ELF-1 (cell line): ENCODE measurements at places on chromosomes 6 and 20.

DNA sequence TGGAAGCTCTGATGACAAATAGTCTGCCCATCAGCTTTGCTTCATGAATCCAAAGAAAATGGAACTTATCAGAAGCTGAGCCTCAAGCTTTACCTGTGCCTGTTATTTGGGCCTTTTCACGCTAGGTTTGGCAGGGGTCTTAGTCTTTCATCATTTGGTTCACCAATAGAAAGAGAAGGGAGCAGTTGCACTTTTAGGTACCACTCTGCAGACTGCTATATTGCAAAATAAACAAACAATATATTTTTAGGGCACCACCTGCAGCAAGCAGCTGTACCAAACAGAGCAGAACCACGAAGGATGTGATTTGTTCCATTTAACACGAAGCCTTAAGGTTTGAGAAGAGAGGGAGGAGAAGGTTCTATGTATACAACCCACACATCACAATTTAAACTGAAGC is 291.4 kb upstream of the RNF217 start:
- DNase-seq, result no peak

GRCh38 chr6:138499303-138500018 is at the start of gene NHSL1:
Gene NHSL1, minus strand, starts transcription at chr6:138499494. Its CDS starts 204 bp downstream, at chr6:138499290.
- DNase-seq, result peak; percentile 67

GRCh38 chr6:20541382-20541781 is 7.1 kb downstream of the CDKAL1 start:
- no peak for DNase-seq

GRCh38 chr6:160010067-160010466 is 41.2 kb downstream of the IGF2R start:
- no peak for DNase-seq

- no peak for DNase-seq
Observed at GRCh38 chr6:161270116-161270515, 3.7 kb downstream of the AGPAT4 start.

DNA sequence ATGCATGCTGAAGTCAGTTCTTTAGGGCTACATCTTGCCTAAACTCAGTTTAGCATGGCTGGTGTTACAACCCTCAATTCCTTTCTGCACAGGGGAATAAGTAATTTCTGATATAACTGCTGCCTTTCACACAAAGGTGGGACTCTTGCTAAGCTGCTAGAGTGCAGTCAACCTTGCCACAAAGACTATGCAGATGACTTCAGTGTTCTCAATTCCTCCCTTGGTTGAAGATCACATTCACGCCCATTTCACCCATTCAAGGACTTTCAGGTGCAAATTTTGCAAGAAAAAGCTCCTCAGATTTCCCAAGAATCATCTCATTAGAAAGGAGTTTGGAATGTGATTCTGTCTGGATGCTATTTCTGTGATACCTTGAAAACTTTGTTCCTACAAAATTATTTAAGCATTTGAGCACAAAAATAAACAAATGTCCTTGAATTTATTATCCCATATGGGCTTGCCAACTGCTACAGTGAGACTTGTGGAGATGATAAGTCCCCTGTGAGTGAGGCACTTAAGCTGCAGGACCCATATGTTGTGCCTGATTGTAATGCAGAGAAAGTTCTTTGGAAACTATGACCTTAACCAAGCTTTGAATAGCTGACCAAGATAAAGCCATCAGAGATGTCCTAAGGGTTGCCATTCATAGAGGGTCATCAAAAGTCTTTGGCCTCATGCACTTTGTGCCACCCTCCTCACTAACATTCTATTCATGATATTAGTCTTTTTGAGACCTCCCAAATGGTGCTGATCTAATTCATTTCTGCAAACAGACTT is 111.8 kb downstream of the PLCB4 start:
- no peak for DNase-seq

- DNase-seq, result peak; percentile 56
Observed at GRCh38 chr20:13493143-13493542, 145.6 kb downstream of the TASP1 start.

- no peak for DNase-seq
Observed at GRCh38 chr20:25991051-25991755, 294.6 kb upstream of the ZNF337 start.

GRCh38 chr6:7960848-7961247 is 50.3 kb upstream of the TXNDC5 start:
- DNase-seq, result no peak

DNA sequence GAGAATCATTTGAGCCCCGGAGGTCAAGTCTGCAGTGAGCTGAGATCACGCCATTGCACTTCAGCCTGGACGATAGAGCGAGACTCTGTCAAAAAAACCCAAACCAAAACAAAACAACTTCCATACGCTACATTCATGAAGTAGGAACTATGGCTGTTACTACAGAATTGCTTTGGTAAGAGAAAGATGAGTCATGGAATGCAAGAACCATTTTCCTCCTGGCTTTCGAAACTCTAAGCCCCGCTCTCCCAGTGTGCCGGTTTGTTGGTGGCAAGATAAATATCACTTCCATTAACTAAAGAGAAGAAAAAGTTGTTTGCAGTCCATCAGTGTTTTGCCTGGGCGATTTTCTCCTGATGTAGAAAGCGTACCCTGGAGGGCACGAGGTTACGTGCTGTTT is 61.3 kb downstream of the ZDHHC14 start:
- DNase-seq, result no peak

DNA sequence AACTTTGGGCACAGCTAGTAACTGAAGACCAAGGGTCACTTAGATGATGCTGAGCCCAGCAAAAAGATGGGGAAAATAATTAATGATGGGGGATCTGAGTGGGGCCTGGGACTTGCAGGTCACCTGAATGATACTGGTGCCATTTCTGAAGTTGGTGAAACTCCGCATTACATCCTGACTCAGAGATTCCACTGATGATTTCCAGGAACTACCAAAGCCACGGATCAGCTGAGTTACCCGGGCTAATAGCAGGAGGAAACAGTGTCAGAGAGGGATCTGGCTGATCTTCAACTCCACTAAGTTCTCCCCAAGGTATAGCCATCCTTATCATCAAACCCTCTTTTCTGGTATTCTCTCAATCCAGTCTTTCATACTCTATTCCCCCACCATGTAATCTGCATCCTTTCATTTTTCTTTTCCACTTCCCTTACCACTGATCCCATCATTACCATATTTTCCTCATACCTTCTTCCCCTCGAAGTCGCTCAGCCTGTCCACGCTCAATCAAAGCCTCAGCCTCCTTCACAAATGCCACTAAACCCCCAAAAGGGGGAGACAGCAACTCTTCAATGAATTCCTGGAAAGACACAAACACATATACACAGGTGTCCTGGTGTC is 20.2 kb downstream of the VPS52 start:
- no peak for DNase-seq

DNA sequence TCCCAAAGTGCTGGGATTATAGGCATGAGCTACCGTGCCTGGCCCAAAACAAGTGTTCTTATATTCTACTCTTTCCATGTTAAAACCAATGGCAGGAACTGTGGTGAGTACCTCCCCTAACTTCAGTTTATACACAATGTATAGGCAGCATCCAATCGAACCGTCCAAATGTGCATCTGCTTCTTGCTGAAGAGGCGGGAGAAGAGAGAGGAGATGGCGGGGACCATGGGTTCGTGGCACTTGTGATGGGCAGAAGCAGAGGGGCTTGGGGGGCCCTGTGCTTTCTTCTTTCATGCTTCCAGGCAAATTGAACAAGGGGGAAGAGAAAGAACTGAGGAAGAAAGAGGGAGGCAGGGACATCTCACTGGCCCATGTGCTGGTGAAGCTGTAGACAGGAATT is 11.2 kb upstream of the TCFL5 start:
- DNase-seq, result no peak

DNA sequence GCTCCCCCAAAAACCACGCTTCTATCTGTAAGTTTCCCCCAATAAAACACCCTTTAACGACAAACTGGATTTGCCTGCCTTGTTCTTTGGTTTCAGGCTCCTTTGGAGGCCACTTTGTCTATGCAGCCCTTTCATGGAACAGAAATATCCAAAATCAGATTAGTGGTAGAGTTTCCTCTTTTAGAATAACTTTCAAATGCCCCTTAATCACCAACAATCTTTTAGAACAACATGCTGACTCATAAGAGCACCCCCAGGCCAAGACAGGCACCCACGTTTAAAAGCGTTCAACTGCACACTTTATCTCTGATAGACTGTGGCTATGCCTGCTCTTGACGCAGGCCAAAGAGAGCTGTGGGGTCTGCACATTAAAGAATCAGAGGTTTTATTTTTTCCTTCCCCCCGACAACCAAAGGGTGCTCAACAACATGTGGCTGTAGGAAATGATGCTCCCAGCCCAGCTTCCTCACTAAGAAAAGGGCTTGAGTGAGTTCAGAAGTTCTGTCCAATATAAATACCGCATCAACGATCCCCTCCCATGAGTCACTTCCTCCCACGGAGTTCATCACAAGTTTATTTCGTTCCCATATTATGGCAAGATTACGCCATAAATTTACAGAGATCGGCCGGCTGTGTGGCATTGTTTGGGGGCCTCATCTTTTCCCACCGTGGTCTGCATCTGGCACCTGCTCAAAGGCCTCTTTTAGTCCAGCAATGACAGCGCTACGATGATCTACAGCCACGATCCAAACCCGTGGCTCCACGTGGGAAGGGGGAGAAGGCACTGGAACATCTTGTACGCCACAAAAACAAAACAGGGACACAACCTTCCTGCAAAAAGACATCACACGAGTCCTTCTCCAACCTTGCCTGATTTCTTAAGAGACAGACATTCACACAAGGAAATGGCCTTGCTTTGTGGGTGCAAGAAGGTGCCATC is 88.8 kb upstream of the NFATC2 start:
- DNase-seq, result no peak

GRCh38 chr6:105204768-105205167 is 25.0 kb upstream of the POPDC3 start:
- DNase-seq, result no peak

- peak; percentile 58 for DNase-seq
Observed at GRCh38 chr6:148530394-148530953, 187.8 kb downstream of the SASH1 start.

DNA sequence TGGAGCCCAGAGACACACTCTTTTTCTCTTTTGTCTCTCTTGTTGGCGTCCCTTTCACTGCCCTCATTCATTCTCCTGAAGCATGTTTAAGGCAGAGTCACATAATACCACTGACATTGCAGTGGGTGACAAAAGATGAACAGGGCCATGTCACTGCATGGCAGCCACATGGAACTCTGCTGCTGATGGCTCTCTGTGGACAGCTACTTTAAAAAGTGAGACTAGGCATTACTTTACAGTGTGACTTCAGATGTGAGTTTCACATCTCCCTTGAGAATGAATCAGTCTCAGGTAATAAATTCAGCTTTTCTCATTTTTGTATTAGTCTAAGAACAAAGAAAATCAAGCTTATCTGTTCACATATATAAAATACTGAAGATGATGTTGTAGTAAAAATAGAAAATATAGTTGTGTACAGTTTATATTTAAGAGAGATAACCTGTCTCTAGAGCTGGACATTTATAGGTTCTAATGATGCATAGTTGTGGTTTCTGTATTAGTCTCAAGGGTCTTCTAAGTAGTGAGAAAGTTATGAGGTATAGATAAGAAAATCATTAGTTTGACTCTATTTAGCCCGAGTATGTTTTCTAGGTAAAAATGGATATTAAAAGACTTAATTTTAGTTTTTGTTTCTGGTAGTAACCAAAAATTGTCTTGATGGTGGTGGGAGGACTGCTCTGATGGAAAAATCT is 6.1 kb downstream of the MRS2 start:
- DNase-seq, result no peak

DNA sequence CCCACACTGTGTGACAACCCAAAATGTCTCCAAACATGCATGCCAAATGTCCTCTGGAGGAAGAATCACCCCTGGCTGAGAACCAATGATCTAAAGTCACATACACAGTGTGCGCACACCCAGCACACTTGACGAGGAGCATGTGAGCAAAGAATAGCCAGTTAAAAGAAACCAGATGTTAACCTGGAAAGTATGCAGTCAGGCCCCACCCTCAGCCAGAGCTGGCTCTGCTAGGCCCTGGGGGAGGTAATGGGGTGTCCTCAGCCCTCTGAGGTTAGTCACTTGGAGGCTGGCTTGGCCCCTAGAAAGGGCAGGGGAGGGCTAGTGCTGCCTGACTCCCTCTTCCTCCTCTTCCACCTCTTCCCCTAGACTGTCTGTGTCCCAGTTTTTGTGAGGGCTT is 15.2 kb upstream of the GUCA1A start:
- DNase-seq, result no peak

DNA sequence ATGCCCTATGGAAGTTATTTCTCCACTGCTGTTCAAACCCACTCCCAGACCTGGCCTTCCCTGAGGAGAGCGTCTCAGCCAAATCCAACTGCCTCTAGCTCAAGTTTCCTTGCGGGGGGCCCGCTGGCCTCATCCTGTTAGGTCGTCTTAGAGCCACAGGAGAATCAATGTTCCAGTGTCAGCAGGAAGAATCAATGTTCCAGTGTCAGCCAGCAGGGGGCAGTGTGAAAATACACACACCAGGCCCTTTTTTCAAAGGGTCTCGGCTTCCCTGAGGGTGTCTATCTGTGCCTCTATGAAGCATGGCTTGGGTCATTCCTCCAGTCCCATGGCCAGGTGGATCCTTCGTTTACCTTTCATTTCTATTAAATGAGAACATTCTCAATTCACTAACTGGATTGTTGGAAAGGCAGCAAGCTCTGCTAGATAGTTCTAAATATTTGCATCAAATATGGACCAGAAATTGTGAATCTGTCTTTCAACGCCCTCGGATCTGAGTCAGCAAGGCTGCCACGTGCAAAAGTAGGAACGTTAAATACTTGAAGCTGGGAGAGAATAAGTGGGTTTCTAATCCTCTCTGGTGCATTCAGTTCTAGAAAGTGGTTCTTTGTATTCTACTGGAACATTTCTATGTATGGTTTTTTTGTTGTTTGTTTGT is 19.2 kb downstream of the PRND start:
- peak; percentile 84 for DNase-seq

- DNase-seq, result no peak
Observed at GRCh38 chr20:37411408-37412219, 65.7 kb downstream of the SRC start.

DNA sequence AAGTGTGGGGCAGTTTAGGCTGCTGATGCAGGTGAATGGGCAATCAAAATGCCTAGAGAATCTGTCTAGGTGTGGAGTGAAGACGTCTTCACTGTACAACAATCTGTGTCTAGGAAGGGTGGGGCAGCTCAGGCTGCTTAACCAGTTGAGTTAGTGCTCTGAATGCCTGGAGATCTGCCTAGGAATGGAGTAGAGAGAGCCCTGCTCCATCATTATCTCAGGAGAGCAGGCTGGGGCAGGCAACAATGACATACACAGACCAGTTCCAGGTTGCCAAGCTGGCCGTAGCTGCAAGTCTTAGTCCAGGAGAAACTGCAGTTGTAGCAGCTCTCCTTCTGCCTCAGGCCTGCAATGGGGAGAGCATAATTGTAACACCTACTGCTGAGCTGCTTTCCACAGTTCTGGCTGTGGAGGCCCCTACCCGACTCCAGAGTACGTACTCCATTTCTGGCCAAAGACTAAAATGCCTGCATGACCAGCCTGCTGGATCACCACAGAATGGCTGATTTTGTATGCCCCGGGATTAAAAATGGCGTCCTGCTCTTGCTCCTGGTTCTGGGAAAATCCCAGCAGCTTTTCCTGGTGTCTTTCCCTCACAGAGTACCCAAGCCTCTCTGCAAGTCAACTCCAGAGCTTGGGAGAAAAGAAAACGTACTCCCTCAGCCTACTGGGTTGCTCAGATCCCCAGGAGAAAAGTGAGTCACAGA is 545.4 kb downstream of the ADGRB3 start:
- peak; percentile 8 for DNase-seq

- no peak for DNase-seq
Observed at GRCh38 chr20:57513199-57513598, 11.7 kb downstream of the CTCFL start.
